CD4-positive, alpha-beta T cell treated with Interleukin-6 at 100 ng/mL for 8 hours (primary cell): ENCODE measurements at places on chromosomes 1 and 21.

DNA sequence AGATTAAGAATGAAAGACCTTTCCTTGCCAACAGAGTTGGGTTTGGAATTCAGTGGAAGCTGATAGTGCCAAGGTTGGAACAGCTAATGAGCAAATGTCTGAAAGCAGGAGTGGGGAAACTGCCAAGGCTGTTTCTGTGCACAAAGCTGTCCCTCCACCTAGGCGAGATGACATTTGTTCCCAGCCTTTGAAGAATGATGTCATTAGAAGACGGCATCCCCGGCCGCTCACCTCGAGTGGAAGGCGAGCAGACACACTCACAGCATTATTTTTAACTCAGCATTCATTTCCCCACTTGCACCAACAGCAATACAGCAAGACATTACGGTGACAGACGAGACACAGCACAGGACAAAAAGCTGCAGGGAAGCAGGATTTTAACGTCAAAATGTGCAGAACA, 463.9 kb downstream of the PCP4 start:
- DNase-seq = no peak

GRCh38 chr21:27422435-27422834, 455.5 kb upstream of the ADAMTS5 start:
- DNase-seq = no peak

GRCh38 chr1:8701794-8702471, 115.5 kb downstream of the RERE start:
- no peak for DNase-seq

DNA sequence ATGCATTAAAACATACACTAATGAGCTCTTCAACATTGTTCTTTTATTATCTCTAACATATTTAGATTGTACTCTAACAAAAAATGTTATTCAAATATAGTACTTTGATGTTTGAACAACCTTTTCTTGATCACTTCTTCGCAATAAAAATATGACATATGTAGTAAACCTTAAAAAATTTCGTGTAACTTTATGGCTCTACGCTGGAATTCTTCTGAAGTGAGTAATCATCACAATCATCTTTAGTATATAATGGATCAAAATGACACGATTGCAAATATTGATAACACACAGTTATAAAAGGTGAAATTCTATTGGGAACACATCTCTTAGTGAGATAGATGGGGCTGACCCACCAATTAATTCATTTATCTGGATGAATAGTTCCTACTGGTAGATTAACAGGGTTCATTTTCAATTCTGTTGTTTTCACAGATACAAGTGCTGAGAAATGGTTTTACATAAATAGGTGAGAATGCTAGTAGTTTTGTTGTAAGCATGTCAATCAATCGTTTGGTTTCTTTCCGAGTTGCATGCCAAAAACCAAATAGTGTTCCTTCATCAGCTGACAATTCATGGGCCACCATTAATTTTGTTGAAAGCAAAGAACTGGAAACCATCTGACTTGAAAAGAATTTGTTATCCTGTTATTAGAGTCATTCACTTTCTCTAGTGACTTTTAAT, 1.5 kb upstream of the ZMPSTE24 start:
- no peak for DNase-seq

- no peak for DNase-seq
These were observed 9.2 kb downstream of the IL12RB2 start for GRCh38 chr1:67316918-67317317.
